ENCODE measurements at places on chromosomes 16 and 17.

- no peak for DNase-seq
Measured at GRCh38 chr17:4788159-4788806, 481 bp upstream of the GLTPD2 start.

DNA sequence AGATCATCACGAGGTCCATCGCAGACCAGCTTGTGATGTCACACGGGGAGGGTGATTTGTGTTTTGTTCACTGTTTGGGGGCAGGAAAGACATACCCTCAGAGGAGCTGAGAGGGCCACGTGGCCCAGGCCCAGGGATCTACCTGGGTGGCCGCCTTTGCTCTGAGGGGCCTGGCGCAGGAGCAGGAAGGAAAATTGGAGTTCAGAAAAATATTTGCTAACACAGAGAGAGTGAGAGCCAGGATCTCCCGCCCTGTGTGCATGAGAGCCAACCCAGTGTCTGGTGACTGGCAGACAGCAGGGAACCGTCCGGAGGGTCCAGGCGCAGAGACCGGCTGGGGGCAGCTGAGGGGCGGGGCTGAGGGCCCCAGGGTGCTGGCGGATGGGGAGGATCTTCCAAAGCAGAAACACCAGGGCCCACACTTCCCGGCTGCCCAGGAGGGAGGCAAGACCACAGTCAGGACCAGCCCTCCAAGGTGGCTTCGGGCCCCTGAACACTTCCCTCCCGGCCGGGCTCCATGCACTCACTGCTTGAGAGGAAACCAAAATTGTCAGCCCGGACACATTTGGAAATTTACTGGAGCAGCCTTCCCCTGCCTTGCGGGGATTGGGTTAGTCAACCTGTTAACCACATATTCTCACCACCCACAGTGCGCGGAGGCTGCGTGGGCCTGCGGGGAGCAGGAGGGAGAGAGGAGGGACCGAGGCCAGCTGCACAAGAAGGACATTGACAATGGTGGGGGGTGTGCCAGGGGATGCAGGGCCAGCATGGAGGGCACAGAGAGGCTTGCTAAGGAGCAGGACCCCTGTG, 52.6 kb downstream of the RBFOX3 start:
- DNase-seq: no peak

GRCh38 chr17:80968602-80969029, 23.0 kb upstream of the CHMP6 start:
- no peak for DNase-seq

DNA sequence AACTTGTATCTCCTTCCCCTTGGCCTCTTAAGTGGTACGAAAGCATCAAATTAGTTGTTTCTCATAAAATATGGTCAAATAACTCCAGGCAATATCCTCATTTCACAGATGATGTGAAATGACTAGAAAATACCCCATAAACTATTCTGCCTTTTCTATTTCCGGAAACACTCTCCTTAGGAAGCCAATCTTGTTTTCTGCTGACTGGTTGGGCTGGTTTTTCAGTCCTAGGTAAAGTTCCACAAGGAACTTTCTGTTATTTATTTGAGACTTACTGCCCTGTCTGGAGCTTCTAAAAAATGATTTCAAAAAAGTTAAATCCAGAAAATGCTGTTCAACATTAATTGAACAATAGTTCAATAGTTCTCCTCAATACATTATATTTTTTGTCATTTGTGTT, 7.3 kb downstream of the MYOCD start:
- DNase-seq: no peak

DNA sequence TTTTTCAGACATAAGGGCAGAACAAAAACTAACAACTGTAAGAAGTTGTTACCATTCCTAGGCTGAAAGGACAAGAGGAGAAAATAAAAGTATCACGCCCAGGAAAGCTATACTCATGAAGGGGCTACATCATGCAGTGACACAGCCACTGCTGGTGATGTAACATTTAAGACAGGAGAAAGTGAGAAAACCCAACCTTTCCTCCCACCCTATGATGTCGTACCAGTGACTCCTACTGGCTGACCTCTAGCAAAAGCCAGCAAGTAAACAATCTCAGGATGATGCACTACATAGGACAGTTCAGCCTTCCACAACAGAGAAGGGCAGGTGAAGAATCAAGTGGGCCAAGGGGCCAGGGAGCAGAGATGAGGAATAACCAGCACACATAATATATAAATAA, 14.0 kb upstream of the OR1E2 start:
- no peak for DNase-seq

DNA sequence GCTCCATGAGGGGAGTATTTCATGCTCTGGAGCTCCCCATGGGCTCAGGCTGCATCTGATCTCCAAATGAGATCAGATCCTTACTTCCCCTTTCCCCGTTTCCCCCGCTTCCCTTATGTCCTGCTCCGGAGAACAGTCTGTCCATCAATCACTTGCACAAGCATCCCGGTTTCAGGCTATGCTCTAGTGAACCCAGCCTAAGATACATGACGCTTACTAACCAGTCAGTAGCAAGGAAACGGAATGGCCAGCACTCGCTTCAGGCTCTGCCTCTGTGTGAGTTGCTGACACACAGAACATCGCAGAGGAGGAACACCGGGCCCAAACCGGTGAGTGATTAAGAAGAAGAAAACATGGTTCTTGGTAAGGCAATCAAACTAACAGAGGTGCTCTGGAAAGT, 9.4 kb upstream of the ATP5MC1 start:
- no peak for DNase-seq

DNA sequence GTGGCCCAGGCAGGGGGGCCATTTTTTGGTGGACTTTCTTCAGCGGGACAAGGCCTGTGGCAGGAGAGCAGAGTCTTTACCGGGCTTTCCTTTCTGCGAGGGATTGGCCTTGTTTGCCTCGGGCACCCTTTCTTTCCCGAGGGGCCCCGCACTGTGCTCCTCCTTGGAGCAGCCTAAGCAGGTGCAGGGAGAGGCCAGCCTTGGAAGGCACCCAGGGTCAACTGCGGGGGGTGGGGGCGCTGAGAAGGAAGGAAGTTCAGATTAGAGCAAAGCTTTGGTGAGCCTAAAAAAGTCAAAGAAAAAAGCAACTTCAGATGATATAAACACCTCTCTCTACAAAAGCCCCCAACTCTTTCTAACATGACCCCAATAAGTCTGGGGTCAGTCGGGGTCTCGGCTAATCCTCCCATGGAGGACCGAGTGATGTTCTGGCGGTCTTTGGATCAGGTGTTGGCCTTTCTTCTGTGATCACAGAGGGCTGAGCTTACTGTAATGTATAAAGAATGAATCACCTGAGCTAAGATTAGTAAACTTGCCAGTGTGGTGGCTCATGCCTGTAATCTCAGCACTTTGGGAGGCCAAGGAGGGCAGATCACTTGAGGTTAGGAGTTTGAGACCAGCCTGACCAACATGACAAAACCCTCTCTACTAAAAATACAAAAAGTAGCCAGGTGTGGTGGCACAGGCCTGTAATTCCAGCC, 63.0 kb downstream of the PGS1 start:
- DNase-seq: no peak

DNA sequence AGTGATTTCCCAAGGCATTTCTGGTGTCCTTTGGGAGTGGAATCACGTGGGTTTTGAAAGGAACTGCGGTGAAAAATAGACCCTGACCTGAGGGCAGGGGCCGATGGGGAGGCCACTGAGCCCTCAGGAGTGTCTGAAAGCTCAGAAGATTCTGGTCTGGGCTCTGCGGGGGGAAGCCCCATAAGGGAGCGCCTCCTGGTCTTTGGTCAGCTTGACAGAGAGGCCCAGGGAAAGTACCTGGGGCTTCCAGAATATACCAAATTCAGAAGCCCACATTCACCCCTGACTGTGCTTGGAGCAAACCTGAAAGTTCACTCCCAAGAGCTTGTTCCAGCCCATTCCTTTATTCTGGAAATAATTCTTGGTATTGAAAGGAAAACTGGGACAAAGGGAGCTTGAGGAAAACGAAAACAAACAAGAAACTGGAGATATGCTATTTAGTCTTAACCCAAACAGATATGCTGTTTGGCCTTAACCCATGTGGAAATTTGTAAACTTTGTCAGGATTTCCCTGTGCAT, 23.2 kb upstream of the NAGLU start:
- no peak for DNase-seq

- no peak for DNase-seq
Measured at GRCh38 chr17:64315032-64315490, 52.0 kb upstream of the TEX2 start.

- DNase-seq: no peak
Measured at GRCh38 chr17:1509290-1509881, 7.0 kb downstream of the INPP5K start.

DNA sequence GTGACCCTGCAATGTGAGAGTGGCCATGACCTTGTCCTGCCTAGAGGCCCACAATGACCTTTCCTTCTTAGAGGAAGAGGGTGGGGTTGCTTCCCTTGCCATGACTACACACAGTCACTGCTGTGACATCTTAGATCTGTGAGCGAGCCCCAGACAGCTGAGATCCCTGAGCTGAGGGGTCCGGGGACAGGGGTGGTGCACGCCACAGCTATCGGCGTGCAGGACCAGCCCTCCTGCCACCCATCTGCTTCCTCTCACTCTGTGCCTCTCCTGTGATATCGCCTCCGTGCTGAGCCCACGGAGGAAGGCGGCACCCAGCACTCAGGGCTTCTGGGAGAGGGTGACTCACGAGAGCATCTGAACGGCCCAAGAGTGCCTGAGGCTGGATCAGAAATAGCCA, 35.2 kb downstream of the KIAA0513 start:
- no peak for DNase-seq

DNA sequence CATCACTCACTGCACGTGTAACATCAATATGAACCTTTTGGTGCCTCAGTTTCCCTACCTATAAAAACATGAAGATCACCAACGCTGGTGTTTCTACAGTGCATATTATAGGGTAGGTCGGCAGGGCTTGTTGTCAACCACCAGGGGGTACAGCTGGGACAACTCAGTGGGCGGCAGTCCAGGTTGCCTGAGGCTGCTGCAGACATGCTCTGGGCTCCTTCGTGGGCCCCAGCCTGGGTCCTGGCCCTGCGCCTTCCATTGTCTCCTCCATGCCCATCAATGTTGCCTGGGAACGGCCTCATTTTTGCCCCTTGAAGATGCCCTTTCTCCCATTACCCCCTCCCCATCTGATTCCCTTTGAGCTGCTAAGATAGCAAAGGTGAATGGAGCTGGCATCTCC, 89.8 kb downstream of the GSG1L start:
- DNase-seq: no peak

DNA sequence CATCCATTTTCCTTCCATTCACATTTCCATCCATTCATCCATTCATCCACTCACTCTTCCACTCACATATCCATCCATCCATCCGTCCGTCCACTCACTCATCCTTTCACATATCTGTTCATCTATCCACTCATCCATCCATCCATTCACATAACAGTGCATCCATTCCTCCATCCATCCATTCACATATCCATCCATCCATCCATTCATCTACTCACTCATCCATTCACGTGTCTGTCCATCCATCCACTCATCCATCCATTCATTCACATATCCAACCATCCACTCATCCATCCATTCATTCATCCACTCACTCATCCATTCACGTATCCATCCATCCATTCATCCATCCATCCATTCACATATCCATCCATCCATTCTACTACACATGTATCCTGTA, 42.6 kb downstream of the SCNN1G start:
- DNase-seq: no peak

DNA sequence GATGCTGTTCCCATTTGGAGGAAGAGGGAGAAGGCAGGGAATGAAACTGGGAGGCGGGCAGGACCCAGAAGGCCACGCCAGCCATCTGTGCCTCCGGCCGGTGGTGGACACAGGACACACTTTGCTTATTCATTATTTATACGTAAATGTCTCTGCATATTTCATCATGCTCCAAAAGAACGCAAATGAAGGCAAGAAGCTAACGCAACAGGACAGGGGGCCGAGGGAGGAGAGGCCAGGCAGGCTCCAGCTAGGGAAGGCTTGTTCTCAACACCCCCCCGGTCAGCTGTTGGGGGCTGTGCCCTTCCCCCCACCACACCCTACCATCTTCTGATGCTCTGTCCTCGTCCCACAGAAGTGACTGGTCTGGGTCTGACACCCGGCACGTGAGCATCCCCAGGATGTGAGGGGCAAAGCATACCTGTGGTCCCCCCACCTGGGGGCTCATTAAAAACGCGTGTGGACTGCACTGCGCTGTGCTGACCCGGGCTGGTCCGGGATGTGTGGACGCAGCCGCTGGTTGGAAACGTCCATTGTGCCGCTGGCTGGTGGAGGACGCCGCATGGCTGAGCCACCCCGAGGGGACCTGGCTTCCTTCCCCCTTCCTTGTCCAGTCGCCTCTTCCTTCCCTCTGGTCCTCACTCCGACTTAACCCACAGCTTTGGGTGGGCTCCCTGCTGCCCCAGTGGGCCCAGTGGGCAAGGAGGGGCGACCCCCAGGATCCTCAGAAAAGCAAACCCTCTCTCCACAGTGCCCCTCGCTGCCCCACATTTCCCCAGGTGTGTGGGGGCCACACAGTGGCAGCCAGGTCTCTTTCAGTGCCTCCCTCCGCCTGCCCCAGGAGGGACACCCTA, 46.4 kb upstream of the ENPP7 start:
- DNase-seq: no peak

DNA sequence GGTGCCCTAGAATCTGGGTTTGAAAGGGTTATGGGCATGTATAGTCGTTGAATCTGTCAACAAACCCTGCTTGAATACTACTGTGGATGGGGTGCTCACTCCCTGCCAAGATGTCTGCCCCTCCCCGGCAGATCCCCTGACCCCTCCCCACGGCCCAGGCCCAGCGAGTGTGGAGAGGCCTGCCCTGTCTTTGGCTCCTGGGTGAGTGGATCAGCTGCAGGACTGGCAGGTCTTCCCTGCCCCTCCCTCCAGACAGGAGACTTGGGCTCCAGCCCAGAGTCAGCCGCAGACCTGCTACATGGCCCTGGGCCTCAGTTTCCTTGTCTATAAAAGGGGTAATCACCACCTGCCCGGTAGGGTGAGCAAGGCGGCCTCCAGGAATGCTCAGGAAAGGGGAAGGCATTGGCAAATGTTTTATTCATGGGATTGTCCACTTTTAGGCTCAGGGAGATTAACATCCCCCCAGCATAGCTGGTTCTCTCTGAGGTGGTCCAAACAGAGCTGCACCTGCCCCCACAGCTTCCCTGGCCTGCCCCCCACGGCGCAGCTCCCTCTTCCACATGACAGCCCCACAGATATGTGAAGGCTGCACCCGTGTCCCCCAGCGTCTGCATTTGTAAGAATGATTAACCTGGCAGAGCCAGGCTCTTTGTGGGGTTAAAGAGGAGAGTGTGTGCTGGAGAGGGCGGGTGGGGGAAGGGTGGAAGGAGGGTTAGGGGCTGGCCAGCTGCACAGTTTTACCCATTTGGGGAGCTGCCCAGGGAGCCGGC, 18.5 kb upstream of the SPNS2 start:
- DNase-seq: no peak
